Spinal cord (tissue), 10 donors: ENCODE measurements at places on chromosomes 12 and 14. TPM values are rescaled to one million over a fixed set of nuclear protein-coding genes. Genes with fewer than 3 reads are reported as not detected.

The IFNG-AS1 gene
- 0.22 TPM for total RNA-seq

The NANOG gene
- total RNA-seq = 0.17 TPM

The TPH2 gene
- total RNA-seq = 1.8 TPM

The AMN gene
- 0.20 TPM for total RNA-seq

The RERG gene
- total RNA-seq = 6.6 TPM

The RBP5 gene
- 1.0 TPM for total RNA-seq

The ALDH1L2 gene
- 13.2 TPM for total RNA-seq

The MANSC4 gene
- not detected for total RNA-seq

The AQP6 gene
- 2.3 TPM for total RNA-seq

The NRIP2 gene
- 1.9 TPM for total RNA-seq

The KRT75 gene
- total RNA-seq = 0.06 TPM

The HOXC4 gene
- total RNA-seq = 10.0 TPM
